ENCODE measurements at places on chromosomes 4 and X. TPM values are rescaled to one million over a fixed set of nuclear protein-coding genes. Genes with fewer than 3 reads are reported as not detected.
A peak's percentile ranks its signal among the peaks of the same experiment; 100 is the strongest.

Gene CENPU
- 73.3 TPM for total RNA-seq

GRCh38 chr4:182808673-182809416, 108.3 kb downstream of the DCTD start:
- peak overlapping the region; percentile 6 for H3K27ac ChIP-seq
- H3K27me3 ChIP-seq, result peaks cover 6% of the 10 kb centered on the region
- H3K4me1 ChIP-seq, result peaks cover 13% of the 10 kb centered on the region

- H3K36me3 ChIP-seq, result no peaks in the 10 kb centered on the region
- H3K27ac ChIP-seq, result no peak overlapping the region
- H3K4me1 ChIP-seq, result no peaks in the 10 kb centered on the region
- no peak for DNase-seq
- H3K27me3 ChIP-seq, result no peaks in the 10 kb centered on the region
These were observed 452.4 kb downstream of the BCOR start for GRCh38 chrX:39645178-39645895.

DNA sequence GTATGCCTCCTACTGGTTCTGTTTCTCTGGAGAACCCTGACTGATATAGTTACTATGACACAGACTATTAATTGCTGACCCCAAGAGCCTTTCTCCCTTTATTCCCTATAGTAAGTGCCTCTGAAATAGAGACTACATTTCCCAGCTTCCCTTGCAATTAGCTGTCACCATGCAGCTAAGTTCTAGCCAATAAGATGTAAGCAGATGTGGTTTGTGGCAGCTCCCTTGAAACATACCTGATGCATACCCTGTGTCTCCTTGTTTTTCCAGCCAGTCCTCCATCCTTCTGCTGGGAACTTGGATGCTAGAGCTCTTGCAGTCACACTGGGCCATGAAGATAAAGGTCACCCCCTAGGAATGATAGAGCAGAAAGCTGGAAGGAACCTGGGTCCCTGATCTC, 9.7 kb upstream of the TMEM165 start:
- H3K36me3 ChIP-seq, result no peaks in the 10 kb centered on the region
- DNase-seq, result peak; percentile 11
- no peak overlapping the region for H3K4me3 ChIP-seq
- H3K4me1 ChIP-seq, result peaks cover 18% of the 10 kb centered on the region
- H3K27ac ChIP-seq, result no peak overlapping the region

DNA sequence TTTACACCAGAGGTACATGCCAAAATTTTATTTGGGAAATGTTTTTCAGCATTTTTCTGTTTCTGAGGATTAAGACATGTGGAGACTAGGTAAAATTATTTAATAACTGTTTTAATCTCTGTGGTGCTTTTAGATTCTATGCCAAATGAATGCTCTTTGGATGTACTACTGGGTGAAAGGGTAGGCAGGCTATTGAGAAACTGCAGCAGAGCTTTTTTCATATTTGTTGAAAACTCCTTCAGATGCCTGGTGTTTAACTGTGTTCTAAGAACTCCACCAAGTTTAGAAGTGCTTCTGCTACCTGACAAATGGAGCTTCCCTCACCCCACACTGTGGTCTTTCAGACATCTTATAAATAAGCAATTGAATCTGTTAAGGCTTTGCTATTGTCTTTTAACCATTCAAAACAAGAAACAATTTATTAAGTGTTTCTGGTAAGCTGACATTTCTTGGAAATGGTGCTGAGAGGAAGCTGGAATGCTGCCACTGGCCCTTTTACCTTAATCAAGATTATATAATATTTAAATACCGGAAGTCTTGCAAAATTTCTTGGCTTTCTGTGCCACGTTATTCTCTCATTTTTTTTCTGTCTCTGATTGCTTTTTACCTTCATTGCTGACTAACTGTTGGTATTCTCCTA, 51.2 kb upstream of the CYSLTR1 start:
- H3K27me3 ChIP-seq, result no peaks in the 10 kb centered on the region

Gene PIR
- total RNA-seq, result 1.7 TPM

GRCh38 chrX:47179221-47179927, 14.3 kb upstream of the UBA1 start:
- DNase-seq, result no peak
- H3K4me3 ChIP-seq, result no peak overlapping the region
- H3K27me3 ChIP-seq, result no peaks in the 10 kb centered on the region
- H3K27ac ChIP-seq, result no peak overlapping the region

DNA sequence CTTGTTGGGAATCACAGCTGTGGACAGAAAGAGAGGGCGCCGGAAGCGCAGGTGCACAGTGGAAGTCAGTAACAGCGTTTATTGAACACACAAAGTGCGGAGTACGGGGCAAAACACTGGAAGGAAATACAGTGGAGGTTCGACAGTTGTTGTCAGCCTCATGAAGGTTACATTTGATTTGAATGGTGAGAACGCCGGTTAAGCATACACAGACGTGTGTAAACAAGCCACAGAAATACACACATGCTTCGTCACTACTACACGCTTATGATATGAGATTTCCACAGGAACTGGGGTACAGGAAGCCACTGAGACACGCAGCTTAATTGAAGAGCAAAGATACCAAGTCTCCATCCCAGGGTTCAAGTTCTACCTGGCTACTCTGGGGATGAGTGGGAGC, 12.0 kb downstream of the CCKAR start:
- no peaks in the 10 kb centered on the region for H3K36me3 ChIP-seq
- peaks cover 4% of the 10 kb centered on the region for H3K27me3 ChIP-seq
- H3K4me3 ChIP-seq, result no peak overlapping the region
- no peak for DNase-seq
- H3K4me1 ChIP-seq, result no peaks in the 10 kb centered on the region

GRCh38 chr4:82282875-82283274, 90.9 kb downstream of the HNRNPD start:
- H3K4me1 ChIP-seq, result peaks cover 15% of the 10 kb centered on the region
- H3K4me3 ChIP-seq, result no peak overlapping the region
- no peak for DNase-seq
- H3K27me3 ChIP-seq, result peaks cover 23% of the 10 kb centered on the region
- no peak overlapping the region for H3K27ac ChIP-seq

Gene SPANXA1
- total RNA-seq, result not detected

GRCh38 chr4:154490583-154491340, 837 bp downstream of the DCHS2 start:
- no peaks in the 10 kb centered on the region for H3K36me3 ChIP-seq
- H3K27me3 ChIP-seq, result peaks cover 76% of the 10 kb centered on the region
- DNase-seq, result no peak
- H3K4me3 ChIP-seq, result peak overlapping the region; percentile 61
- no peak overlapping the region for H3K27ac ChIP-seq

DNA sequence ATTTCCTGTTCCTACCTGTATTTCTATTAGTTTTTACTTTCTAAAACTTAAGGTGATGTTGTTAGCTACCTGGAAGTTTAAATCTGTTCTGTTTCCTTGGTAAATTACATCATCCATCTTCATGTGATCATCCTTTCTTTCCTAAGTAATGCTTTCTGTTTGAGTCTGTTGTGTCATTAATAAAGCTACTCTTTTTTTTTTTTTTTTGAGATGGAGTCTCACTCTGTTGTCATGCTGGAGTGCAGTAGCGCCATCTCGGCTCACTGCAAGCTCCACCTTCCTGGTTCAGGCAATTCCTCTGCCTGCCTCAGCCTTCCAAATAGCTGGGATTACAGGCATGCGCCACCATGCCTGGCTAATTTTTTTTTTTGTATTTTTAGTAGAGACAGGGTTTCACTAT, 73.3 kb downstream of the FIP1L1 start:
- H3K27ac ChIP-seq, result no peak overlapping the region
- DNase-seq, result no peak
- H3K4me3 ChIP-seq, result no peak overlapping the region
- peaks cover 5% of the 10 kb centered on the region for H3K4me1 ChIP-seq
- H3K27me3 ChIP-seq, result no peaks in the 10 kb centered on the region

- H3K4me1 ChIP-seq, result no peaks in the 10 kb centered on the region
- H3K27me3 ChIP-seq, result peaks cover 2% of the 10 kb centered on the region
- no peak for DNase-seq
- H3K4me3 ChIP-seq, result no peak overlapping the region
- no peak overlapping the region for H3K27ac ChIP-seq
These were observed 230.5 kb upstream of the LCORL start for GRCh38 chr4:18252052-18252451.

Gene ART3
- not detected for total RNA-seq

DNA sequence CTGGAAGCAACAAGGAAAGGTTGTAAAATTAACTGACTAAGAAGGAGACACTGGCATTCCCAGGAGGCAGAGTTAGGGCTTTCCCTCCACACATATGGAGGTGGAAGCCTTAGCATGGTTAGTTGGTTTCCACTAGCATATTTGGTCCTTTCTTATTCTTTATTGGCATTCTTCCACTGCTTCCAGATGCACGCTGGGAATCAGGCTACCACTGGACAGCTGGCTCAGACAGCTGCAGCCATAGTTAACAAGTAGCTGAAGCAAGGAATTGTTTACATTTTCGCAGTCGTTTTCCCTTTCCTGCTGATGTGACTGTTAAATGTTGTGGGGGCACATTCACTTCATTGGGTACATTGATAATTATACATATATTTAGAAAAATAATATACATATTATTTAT, 169.2 kb downstream of the GRIA2 start:
- no peaks in the 10 kb centered on the region for H3K27me3 ChIP-seq
- no peaks in the 10 kb centered on the region for H3K36me3 ChIP-seq
- H3K4me3 ChIP-seq, result no peak overlapping the region
- DNase-seq, result no peak
- no peak overlapping the region for H3K27ac ChIP-seq

DNA sequence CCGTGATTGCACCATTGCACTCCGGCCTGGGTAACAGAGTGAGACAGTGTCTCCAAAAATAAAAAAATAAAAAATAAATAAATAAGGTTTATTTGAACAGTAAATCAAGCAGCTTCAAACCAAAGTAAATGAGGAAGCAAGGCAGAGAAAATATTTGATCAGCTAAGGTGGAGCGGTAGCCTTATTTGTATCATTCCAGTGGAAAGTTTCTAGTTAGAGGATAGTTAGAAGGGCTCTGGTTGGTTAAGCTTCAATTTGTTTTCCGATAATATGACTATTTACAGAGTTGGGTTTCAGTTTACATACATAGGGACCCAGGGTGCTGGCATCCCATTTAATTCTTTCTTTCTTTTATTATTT, 21.8 kb upstream of the OPHN1 start:
- no peak overlapping the region for H3K4me3 ChIP-seq
- no peaks in the 10 kb centered on the region for H3K4me1 ChIP-seq
- H3K36me3 ChIP-seq, result no peaks in the 10 kb centered on the region
- no peak overlapping the region for H3K27ac ChIP-seq
- no peak for DNase-seq
- H3K27me3 ChIP-seq, result peaks cover 2% of the 10 kb centered on the region

Gene ARMCX1
- total RNA-seq, result 0.08 TPM

Gene CTAG2
- not detected for total RNA-seq

GRCh38 chr4:42339935-42340406, 57.3 kb upstream of the SHISA3 start:
- H3K4me3 ChIP-seq, result no peak overlapping the region
- H3K4me1 ChIP-seq, result no peaks in the 10 kb centered on the region
- no peaks in the 10 kb centered on the region for H3K36me3 ChIP-seq
- H3K27me3 ChIP-seq, result no peaks in the 10 kb centered on the region

GRCh38 chr4:79588679-79589078, 180.7 kb upstream of the GK2 start:
- no peak overlapping the region for H3K27ac ChIP-seq
- no peaks in the 10 kb centered on the region for H3K27me3 ChIP-seq
- DNase-seq, result no peak
- H3K4me3 ChIP-seq, result no peak overlapping the region
- H3K36me3 ChIP-seq, result no peaks in the 10 kb centered on the region

GRCh38 chr4:93030670-93031069, 726.9 kb downstream of the GRID2 start:
- no peak for DNase-seq
- H3K36me3 ChIP-seq, result no peaks in the 10 kb centered on the region
- no peak overlapping the region for H3K4me3 ChIP-seq

Gene NAA11
- not detected for total RNA-seq

All from activated CD4-positive, alpha-beta T cell treated with anti-CD3 and anti-CD28 coated beads, Interleukin-2, amount 10 ng/mL, durations not matched to agents 7 days and 5 days (primary cell).